ENCODE measurements at places on chromosomes 11 and 22.

DNA sequence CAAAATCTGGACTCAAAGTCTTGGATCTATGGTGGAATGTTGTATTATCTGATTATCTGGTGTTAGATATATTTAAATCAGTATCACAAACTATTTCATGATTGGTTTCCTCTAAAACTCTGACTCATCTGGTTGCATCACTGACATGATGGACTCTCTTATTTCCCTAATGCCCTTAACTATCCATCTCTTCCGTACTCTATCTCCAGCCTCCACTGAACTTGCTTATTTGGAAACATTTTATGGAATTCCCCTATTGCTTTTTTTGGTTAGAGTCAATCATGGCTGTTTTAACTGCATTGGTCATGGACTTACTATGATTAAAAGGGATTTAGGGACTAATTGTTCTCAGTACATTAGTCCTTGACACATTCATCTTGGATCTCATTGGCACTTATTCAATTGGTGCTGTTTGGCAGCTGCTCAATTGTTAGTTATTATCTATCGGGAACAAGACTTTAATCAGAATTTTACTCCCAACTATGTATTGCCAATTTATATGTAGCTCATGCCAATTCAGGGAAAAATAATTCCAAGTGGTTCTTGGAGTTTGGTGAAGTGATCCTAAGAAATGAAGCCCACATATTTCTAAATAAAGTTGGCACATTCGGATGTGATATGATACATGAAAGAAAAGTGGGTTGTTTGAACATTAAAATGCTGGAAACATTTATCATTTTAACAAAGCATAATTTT, 942.0 kb upstream of the CCDC90B start:
- DNase-seq, result no peak

DNA sequence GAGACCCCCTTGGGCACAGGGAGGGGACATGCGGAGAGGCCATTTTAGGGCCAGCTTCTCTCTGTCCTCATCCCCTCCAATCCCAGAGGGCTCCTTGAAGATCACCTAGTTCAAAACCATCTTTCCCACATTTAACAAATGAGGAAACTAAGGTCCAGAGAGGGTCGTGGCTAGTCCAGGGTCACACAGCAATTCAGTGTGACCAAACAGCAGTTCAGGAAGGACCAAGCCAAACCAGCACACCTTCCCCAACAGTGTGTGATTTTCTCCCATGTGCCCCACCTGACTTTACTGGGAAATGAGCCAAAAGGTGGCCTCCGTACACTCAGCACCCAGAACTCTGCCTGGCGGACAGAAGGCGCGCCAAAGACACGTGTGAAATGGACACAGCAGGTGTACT, 51.3 kb downstream of the CACNA1I start:
- DNase-seq, result no peak

DNA sequence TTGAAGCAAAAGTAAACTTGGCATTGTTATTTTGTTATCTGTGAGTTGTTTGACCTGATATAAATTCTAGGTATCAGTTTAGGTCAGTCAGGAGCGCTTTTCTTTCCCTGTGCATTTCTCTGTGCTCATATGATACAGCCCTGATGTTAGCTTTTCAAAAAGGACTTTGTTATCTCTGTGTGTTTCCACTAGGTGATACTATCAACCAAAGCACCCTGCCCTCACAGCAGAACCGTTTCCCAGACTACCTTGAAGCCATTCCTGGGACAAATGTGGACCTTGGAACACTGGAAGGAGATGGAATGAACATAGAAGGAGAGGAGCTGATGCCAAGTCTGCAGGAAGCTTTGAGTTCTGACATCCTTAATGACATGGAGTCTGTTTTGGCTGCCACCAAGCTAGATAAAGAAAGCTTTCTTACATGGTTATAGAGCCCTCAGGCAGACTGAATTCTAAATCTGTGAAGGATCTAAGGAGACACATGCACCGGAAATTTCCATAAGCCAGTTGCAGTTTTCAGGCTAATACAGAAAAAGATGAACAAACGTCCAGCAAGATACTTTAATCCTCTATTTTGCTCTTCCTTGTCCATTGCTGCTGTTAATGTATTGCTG, 87.7 kb upstream of the BIRC3 start:
- no peak for DNase-seq

DNA sequence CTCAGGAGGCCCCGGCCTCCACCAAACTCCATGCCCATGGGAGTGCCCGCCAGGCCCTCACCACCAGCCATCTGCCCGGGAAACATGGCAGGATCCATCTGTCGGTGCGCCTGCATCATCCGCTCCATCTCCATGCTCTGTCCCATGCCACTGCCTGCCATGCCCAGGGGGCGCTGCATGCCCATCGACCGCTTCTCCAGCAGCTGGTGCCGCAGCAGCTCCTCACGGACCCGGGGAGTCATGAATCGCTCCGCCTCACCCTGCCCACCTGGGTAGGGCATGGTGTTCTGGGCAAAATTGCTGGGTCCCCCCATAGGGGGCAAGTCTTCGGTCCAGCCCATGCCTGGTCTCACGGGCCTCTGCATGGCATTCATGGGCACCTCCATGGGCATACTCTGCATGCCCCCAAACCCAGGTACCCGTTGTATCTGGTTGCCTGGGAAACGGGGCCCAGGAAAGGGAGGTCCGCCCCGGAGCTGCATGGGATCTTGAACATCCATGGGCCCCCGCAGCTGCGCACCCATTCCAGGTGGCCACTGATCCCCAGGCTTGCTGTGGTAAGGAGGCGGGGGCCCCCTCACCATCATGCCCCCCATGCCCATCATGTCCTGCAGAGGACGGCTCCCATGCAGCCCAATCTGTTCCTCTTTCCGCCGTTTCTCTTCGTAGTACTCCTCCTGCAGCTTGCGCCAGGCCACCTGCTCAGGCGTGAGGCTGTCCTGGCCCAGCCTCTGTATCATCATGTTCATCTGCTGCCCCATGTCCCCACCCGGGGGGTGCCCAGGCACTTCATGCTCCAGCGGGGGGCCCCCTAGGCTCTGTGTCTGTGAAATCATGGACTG, 18.0 kb downstream of the CXCR5 start:
- no peak for DNase-seq

DNA sequence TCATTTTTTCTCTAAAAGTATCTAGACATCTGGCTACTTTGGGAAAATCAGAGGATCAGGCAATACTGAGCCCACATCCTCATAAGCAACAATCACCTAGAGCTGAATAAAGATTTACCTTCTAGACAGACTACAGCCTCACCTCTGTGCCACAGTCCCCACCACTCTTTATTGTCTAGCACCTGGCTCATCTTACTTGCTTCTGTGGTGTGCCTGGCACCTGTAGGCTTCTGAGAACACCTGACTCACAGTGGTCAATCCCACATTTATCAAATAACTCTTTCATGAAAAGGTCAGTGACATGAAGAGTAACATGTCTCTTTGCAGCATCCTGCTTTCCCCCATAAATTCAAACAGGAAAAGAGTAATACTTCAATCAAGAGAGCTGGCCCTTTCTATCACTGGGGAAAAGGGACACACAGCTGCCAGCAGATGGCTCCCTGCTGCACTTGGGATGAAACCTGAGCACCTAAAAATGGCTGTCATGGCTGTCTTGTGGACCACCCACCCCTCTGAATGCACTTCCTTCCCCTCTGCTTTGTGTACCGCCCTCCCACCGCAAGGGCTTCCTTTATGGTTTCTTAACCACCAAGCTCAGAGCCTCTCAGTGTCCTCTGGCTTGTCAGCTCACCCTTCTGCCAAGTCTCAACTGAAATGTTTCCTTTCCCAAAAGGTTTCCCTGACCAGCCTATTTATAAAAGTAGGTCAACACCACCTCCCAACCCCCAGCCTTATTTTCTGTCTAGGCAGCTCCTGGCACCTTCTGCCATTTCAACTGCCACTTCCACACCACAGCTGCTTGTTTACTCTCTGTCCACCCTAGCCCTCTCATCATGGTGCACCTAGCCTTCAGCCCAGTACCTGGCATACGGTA, 9.3 kb downstream of the TFIP11 start:
- no peak for DNase-seq

DNA sequence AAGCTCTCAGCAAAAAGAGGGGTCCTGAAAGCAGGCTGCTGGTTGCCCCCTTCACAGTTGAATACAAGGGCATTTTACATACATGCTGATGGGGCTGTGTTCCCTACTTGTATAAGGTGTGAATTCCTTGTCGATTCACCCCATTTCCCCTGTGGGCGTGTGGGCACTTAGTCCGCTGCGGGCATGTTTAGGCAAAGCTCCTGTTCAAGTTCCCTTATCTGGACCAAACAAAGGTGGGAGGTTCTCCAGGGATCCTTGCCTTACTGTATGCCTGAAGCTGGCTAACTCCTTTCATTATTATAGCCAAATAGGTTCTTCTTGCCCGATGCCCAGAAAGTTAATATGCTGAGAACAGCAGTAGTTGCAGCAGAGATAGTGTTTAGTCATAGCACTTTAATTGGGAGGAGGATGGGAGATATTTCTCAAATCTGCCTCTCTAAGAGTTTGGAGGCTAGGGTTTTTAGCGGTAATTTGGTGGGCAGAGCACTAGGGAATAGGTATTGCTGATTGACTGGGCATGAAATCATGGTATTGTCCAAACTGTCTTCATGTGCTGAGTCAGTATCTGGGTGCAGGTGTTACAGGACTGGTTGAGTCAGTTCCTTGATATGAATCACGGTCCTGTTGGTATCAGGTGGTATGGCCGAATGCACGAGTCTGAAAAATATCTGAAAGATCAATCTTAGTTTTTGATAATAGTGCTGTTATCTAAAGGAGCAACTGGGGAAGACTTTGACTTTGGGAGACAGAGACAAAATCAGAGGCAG, 32.7 kb downstream of the METTL15 start:
- no peak for DNase-seq

GRCh38 chr11:65254724-65255123, 7.0 kb upstream of the POLA2 start:
- DNase-seq, result no peak

GRCh38 chr11:132122735-132123134, 752.3 kb downstream of the NTM start:
- DNase-seq, result no peak

- DNase-seq, result no peak
Measured at GRCh38 chr11:10680956-10681487, 12.5 kb downstream of the IRAG1 start.

GRCh38 chr11:104898685-104899013, 389 bp upstream of the CASP12 start:
- no peak for DNase-seq

GRCh38 chr11:64165481-64165841, 452 bp downstream of the MACROD1 start:
- DNase-seq, result no peak

DNA sequence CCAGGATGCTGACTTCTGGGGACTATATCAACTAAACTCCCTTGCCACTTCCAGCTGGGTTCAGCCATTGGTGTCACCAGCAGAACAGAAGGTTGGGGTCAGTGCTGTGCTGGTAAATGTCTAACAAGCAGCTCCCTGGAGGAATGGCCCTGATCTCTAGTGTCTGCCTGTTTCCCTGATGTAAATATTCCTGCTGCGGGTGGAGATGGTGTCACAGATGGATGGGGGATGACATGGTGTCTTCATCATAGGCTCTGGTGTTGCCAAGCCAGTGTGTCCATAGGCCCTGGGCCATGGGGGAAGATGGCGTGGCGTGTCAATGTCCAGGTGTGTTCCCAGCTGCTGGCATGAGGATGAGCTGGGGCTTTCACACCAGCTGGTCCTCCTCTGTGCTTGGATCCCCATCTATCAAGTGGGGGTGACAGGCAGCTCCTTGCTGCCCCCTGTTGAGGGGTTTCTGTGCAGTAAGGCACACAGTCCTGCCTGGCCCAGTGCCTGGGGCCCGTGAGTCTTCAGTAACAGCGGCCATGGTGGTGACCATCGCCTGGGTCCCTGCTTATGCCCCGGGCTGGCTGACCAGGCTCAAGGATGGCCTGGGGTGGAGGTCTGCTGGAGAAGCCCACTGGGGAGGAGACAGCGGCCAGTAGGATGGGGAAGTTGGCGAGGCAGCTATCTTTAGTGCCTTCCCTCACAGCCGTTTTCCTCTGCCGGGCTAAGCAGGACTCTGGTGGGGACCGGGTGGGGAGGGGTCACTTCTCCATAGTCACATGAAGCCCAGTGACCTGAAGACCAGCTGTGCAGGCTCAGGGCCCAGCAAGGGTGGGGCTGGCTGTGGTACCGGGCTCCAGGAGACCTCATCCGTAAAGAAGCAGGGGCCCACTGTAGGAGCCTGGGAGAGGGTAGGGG, 12.7 kb downstream of the RPL3 start:
- no peak for DNase-seq

DNA sequence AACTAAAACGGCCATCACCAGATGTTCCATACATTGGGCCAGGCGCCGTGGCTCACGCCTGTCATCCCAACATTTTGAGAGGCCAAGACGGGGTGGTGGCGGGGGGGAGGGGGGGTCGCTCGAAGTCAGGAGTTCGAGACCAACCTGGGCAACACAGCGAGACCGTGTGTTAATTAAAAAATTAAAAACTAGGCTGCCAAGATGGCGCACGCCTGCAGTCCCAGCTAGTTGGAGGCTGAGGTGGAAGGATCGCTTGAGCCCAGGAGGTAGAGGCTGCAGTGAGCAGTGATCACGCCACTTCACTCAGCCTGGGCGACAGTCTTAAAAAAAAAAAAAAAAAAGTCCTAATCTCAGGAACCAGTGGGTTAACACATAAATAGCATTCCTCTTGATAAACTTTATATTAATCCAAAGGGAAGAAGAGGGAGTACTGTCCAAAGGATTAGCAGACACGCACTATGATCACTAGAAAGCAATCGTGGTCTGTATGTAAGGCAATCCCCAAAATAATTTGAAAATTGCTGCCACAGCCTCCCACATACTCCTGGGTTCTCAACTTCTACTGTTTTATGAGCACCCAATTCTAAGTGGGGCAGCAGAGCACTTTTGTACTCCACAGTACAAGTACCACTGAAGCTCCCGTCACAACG, 604 bp downstream of the PUS3 start:
- DNase-seq, result no peak

- DNase-seq, result no peak
Measured at GRCh38 chr22:45551310-45552016, 48.8 kb downstream of the FBLN1 start.

- no peak for DNase-seq
Measured at GRCh38 chr11:44235765-44236201, 74.2 kb downstream of the ALX4 start.

- no peak for DNase-seq
Measured at GRCh38 chr11:82986446-82986845, 84.9 kb downstream of the DDIAS start.

- DNase-seq, result no peak
Measured at GRCh38 chr11:66556086-66556485, 9.4 kb downstream of the ACTN3 start.

DNA sequence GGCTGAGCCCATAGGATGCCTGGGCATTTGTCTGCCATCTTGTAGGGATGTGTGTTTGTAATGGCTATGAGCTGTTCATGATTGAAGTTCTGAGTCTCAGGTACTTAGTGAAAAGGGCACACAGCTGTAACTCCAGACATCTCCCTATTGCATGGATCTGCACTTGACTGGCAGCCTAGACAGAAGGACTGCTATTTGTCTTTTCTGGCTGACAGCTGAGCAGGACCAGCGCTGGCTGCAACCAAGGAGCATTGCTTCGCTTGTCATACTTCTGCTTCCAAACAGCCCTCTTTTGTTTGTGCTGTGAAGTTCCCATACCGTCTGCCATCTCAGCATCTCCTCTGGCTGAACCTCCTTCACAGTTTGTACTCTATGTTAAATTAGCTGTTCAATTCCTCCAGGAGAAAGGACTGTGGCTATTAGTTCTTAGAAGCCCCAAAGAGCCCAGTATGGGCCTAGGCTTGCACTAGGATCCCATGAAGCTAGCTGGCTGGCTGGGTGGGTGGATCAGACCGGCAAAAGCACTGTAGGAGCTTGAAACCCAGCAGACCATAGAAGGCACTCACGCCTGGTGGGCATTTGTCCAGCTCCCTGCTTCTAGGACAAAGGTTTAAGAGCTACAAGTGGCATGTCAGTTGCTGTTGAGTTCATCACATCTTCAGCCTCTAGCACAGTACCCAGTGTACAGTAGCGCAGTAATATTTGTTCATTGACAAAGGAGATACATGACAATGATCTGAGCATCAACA, 20.4 kb downstream of the HIRA start:
- DNase-seq, result no peak

Data from kidney glomerular epithelial cell (primary cell).